A549 treated with dexamethasone at 1 μM for 4 hours (cell line): ENCODE measurements at places on chromosomes 1 and 21. TPM values are rescaled to one million over a fixed set of nuclear protein-coding genes. Genes with fewer than 3 reads are reported as not detected.

KCNA3 gene
- total RNA-seq, result not detected in 5 replicates

MAEL gene
- total RNA-seq, result not detected in 5 replicates

FMO4 gene
- total RNA-seq, result 0.24 to 0.89 TPM (median 0.51 TPM) in 5 replicates

HTR1D gene
- total RNA-seq, result 10.0 to 16.7 TPM (median 15.0 TPM) in 5 replicates

ANKRD45 gene
- total RNA-seq, result 0.11 to 0.19 TPM (median 0.16 TPM) in 4 of 5 replicates, not detected in the other

FCRLB gene
- total RNA-seq, result 1.1 to 1.6 TPM (median 1.4 TPM) in 5 replicates

GRIK3 gene
- 0.01 to 0.07 TPM (median 0.01 TPM) in 3 of 5 replicates, not detected in the others for total RNA-seq

MATN1 gene
- total RNA-seq, result 0.06 to 0.18 TPM (median 0.08 TPM) in 4 of 5 replicates, not detected in the other

S100A2 gene
- 22.8 to 28.7 TPM (median 26.8 TPM) in 5 replicates for total RNA-seq

GPR157 gene
- total RNA-seq, result 4.1 to 6.4 TPM (median 4.6 TPM) in 5 replicates

C1orf115 gene
- total RNA-seq, result 4.5 to 6.2 TPM (median 5.4 TPM) in 5 replicates

APOBEC4 gene
- total RNA-seq, result not detected in 5 replicates

DENND2C gene
- 0.34 to 0.62 TPM (median 0.39 TPM) in 5 replicates for total RNA-seq
